ENCODE measurements at places on chromosomes 1 and 21.

GRCh38 chr1:43225168-43225567 lies 44.6 kb upstream of the TMEM125 start:
- no peak for DNase-seq

DNA sequence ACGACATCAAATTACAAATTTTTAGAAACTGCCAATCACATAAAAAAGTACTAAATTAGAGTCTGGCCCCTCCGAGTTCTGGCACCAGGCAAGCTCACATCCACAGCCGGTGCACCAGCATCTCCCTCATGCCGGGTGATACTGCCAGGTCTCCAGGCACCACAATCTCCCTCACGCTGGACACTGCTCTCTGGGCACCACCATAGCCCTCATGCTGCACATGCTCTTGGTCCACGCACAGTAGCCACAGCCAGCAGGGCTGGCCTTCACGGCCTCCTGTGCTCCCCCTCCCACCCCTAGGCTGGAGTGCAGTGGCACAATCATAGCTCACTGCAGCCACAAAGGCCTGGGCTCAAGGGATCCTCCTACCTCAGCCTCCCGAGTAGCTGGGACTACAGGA lies 65.5 kb downstream of the AKT3 start:
- DNase-seq: no peak

DNA sequence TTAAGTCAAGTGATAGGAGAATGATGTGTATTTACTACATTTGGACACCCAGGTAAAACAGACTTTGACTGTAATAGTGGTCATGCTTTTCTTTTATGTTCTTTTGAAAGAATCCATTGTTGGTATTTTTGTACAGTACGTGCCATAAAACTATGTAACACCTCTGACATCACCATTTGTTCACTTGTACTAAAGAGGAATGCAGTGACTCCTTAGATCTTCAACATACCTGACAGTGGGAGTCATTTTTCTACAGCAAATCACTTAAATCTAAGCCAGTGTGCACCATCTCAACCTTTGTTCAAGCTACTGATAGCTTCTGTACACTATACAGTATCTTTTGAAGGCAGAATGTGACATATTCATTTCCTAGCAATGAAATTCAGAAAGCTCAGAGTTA lies 6.3 kb upstream of the PLD5 start:
- DNase-seq: no peak

DNA sequence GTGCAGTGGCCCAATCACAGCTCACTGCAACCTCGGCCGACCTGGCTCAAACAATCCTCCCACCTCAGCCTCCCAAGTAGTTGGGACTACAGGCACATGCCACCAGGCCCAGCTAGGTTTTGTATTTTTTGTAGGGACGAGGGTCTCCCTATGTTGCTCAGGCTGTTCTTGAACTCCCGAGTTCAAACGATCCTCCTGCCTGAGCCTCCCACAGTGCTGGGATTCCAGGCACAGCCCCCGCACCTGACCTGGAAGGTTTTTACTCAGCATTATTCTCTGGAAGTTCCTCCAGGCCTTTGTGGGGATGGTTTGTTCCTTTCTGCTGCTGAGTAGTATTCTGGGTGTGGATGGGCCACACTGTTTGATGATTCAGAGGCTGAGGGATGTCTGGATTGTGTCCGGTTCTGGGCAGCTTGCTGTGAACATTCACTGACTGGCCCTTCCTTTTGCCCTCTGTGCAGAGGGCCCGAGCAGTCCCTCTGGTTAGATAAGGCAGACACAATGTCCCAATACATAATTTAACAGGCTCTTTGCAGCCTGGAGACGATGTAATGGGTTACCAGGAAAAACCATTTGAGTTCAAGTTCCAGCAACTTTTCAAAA lies 6.0 kb upstream of the TRAPPC10 start:
- DNase-seq: no peak

- no peak for DNase-seq
These were observed 5.9 kb downstream of the IARS2 start for GRCh38 chr1:220099826-220100225.

DNA sequence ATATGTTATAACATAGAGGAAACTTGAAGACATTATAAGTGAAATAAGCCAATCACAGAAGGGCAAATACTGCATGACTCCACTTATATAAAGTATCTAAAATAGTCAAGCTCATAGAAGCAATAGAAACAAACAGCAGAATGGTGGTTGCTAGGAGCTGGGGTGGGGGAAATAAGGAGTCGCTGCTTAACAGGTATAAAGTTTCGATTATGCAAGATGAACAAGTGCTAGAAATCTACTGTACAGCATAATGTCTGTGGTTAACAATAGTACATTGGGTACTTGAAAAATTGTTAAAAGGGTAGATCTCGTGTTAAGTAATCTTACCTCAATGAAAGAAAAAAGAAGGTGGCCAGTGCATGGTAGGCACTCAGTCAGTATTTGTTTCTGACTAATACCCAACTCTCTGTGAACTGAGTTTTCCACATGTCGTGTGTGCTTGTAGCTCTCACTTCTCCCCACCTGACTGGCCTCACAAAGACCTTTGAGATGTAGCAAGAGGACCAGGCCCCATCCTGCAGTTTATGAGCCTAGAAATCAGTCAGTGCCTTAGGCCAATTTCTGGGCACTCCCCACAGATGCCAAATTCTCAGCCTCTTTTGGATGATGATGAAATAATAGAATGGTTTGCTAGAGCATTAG lies 14.7 kb upstream of the SPRR5 start:
- no peak for DNase-seq

- DNase-seq: no peak
These were observed 36.6 kb downstream of the SRRM1 start for GRCh38 chr1:24679725-24680124.

GRCh38 chr1:11690397-11691301 lies 861 bp upstream of the DRAXIN start:
- no peak for DNase-seq

GRCh38 chr1:168057921-168058320 lies 78.8 kb downstream of the GPR161 start:
- DNase-seq: no peak

Data from naive thymus-derived CD8-positive, alpha-beta T cell (primary cell).